ENCODE measurements at places on chromosomes 1 and 21. TPM values are rescaled to one million over a fixed set of nuclear protein-coding genes. Genes with fewer than 3 reads are reported as not detected.

GRCh38 chr1:29052100-29052499 lies 71.6 kb downstream of the TMEM200B start:
- no peak overlapping the region for H3K27ac ChIP-seq
- DNase-seq, result no peak
- H3K4me1 ChIP-seq, result no peaks in the 10 kb centered on the region
- no peaks in the 10 kb centered on the region for H3K27me3 ChIP-seq
- H3K36me3 ChIP-seq, result peaks cover 3% of the 10 kb centered on the region

GRCh38 chr1:181559142-181559541 lies 75.8 kb downstream of the CACNA1E start:
- H3K27ac ChIP-seq, result no peak overlapping the region
- no peak for DNase-seq
- H3K36me3 ChIP-seq, result no peaks in the 10 kb centered on the region
- no peaks in the 10 kb centered on the region for H3K27me3 ChIP-seq

GRCh38 chr1:230503726-230504125 lies 77.6 kb upstream of the PGBD5 start:
- H3K4me3 ChIP-seq, result no peak overlapping the region
- no peaks in the 10 kb centered on the region for H3K4me1 ChIP-seq
- no peak for DNase-seq
- H3K27me3 ChIP-seq, result no peaks in the 10 kb centered on the region

The CD52 gene
- total RNA-seq, result not detected

DNA sequence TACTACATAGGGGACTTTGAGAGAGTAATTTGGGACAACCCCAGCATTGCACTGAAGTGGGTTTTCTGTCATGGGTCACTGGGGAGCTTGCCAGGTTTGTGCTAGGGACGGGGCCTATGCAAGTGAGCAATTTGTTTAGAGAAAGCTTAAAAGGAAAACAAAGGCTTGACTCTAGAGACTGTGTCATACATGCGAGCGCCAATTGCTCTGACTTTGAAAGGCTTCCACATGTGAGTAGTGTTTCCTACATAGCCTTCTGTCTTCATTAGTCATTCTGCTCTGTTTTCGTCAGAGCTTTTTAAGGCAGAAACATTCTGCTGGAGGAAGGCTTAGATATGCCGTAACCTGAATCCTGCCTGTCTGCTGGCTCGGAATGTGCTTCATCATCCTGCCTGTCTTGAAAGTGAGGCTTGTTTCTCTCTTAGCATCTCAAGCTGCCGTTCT lies 28.4 kb downstream of the TRIM45 start:
- H3K4me3 ChIP-seq, result no peak overlapping the region
- no peaks in the 10 kb centered on the region for H3K27me3 ChIP-seq
- peaks cover 35% of the 10 kb centered on the region for H3K4me1 ChIP-seq
- peak overlapping the region; percentile 99 for H3K27ac ChIP-seq

DNA sequence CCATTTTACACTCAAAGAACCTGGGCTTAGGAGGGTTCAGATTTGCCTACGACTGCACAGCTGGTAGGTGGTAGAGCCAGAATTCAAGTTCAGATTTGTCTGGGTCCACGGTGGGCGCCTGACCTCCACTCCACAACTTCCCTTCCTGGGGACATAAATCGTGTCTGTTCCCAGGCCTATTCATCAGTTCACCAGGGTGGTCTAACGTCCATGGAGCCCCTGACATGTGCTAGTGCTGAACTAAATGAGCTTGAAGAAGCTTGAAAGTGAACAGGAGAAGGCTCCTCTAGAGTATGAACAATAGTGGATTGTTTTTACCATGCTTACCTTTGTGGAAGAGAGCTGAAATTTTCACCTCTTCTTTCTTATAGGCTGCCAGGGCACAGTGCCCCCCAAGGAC lies 32.5 kb upstream of the KIF1B start:
- H3K4me3 ChIP-seq, result no peak overlapping the region
- peaks cover 5% of the 10 kb centered on the region for H3K36me3 ChIP-seq
- no peaks in the 10 kb centered on the region for H3K4me1 ChIP-seq
- DNase-seq, result no peak
- H3K27ac ChIP-seq, result no peak overlapping the region

GRCh38 chr1:88528792-88529191 lies 155.3 kb upstream of the PKN2 start:
- H3K36me3 ChIP-seq, result no peaks in the 10 kb centered on the region
- H3K4me1 ChIP-seq, result no peaks in the 10 kb centered on the region
- no peak overlapping the region for H3K4me3 ChIP-seq
- no peak overlapping the region for H3K27ac ChIP-seq
- DNase-seq, result no peak
